ENCODE measurements at places on chromosomes 3 and 15.
A peak's percentile ranks its signal among the peaks of the same experiment; 100 is the strongest.

- DNase-seq = peak; percentile 64
Measured at GRCh38 chr3:142947799-142948575, 15.5 kb downstream of the PAQR9 start.

GRCh38 chr3:171514466-171514865, 54.3 kb upstream of the TNIK start:
- DNase-seq = no peak

DNA sequence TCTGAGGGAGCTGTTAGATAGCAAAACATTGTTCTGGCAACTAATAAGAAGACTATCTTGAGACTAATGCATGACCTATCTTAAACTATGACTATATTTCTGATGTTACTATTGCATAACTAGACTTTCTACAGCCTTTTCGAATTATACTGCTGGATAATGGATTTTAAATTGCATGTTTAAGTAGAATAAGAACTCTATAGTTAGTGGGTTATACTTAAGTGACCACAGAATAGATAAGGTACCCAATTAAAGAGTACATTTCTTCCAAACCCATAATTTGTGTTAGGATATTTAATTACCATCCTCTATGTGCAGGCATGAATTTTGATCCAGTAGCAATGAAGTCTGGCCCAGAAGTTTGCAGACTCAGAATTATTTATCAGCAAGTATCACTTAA, 44.6 kb upstream of the SPPL2A start:
- DNase-seq = no peak

DNA sequence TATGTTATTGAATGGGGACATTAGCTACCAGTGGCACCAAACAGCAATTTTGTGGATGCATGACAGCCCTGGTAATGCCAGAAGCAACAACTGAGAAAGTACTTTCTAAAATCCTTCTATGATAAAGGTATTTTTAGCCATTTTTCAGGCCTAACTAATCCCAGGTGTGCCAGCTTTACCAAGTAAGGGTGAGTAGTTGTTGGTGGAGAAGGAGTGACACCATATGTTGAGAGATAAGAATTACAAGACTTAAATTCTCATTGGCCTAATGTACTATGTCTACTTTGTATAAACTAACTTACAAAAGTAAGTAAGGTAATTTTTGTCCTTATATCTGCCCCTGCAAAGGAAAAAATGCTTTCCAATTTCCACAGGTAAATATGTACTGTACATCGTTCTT, 4.1 kb upstream of the COX17 start:
- DNase-seq = peak; percentile 63

DNA sequence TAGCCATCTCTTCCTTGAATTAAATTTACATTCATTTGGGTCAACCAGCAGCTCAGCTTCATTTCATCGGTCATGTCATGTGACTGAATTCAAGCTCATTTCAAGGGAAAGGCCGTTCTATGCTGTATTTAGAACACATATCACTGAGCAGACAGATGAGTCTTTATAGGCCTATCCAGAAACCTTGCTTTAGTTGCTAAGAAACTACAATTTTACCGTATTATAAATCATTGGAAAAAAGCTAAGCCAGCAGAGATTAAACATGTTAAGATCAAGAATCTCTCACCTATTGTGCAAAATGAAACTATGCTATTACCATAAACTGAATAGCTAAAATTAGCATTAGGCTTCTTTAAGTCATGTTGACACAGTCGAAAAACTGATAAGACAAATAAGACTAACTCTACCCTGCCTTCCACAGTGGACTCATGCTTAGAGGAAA, 2.2 kb downstream of the NPTN start:
- no peak for DNase-seq

DNA sequence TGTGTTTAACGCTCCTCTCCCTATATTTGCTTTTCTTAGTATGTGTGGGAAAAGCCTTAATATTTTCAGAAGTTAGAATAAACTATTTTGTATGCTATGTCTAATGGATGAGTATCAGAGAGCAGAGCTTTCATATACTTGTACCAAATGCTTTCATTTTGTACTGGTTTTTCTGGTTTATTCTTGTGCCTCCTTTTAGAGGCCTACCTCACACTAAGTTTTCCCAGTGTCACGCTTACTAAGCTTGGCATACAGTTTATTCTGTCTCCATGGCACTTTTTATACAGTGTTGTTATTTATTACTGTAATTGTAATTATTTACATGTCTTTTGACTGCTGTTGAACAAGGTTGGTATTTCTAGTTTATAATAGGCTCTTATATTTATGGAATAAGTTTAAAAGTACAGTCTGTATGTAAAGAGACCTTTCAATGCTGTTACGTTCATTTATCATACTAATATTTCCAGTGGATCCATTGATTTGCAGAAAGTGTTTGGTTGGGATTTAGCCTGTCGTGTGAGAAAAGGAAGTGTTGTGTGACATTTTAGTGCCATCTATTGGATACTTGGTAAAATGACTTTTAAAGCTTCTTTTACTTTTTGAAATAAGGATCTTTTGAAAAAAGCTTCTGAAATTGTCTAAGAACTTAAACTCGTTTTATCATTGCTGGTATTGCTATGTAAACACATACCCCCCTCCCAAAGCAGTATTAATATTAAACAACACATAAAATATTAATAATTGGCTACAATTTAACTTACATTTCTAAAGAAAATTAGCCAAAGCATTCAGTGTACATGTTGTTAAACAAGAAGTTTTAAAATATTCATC, 5.2 kb upstream of the EBLN2 start:
- DNase-seq = peak; percentile 63
